ENCODE measurements at places on chromosomes 7 and 10. TPM values are rescaled to one million over a fixed set of nuclear protein-coding genes. Genes with fewer than 3 reads are reported as not detected.

GRCh38 chr10:97584060-97584797 lies at the start of gene HOGA1:
HOGA1 (plus strand) TSS chr10:97584389; CDS start chr10:97584704, 315 bp downstream.
- DNase-seq, result peak; percentile 91

The TFR2 gene
- total RNA-seq, result not detected

DNA sequence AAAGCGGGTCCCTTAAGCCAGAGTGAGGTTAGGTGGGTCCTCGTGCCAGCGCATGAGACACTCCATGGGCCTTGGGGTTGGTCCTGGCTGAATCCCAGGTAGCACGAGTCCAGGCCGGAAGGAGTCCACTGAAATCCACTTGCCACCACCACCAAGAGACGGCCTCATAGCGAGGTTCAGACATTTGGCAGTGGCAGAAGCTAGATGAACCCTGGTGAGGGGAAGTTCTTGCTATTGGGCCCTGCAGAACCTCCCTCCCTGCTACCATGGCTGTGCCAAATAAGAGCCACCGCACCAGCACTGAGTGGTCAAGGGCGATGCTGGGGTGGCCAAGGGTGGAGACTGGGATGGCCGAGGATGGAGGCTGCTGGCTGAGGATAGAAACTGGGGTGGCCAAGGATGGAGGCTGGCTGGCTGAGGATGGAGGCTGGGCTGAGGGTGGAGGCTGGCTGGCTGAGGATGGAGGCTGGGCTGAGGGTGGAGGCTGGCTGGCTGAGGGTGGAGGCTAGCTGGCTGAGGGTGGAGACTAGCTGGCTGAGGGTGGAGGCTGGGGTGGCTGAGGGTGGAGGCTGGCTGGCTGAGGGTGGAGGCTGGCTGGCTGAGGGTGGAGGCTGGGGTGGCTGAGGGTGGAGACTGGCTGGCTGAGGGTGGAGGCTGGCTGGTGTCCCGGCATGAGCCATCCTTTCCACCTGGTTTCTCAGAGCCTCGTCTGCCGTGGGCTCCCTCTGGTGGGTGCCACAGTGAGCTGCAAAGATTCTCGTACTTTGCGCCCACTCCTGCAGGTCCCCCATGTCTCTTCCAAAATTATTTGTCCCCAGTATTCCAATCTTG lies 88.2 kb downstream of the ELFN1 start:
- no peak for DNase-seq

The LIPK gene
- total RNA-seq, result not detected

Measured in ascending aorta (tissue), 2 donors.